ENCODE measurements at places on chromosomes 16 and 17.
A peak's percentile ranks its signal among the peaks of the same experiment; 100 is the strongest.

- DNase-seq = no peak
These were observed 215.8 kb downstream of the TANC2 start for GRCh38 chr17:63181856-63182255.

DNA sequence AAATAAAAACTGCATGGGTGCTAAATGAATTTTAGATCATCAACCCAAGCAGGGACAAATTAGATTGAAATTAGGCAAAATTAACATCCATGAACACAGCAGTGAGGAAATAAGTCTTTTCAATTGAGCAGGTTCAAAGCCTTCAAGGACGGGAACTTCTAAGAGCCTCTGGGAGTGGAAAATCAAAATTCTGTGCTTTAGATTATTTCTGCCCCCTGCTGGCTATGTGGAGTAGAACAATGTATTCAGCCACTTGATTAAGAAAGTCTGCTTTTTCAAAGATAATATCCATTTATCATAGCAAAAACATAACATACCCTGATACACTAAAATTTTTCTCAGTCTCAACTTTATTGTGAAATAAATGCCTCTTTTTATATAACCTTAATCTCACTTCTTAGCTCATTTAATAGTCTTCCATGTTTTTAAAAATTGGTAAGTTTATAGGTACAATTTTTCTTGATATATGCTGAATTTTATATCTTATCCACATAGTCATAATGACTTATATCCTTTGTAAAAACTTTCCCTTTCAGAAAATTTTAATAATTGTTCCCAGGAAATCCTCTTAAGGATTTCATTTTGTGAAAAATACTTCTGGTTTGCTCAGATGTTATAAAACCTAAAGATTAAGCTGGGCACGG, 28.1 kb upstream of the NOL11 start:
- peak; percentile 5 for DNase-seq

GRCh38 chr17:50523208-50523607, 9.3 kb upstream of the EPN3 start:
- no peak for DNase-seq

GRCh38 chr16:4207229-4207628, 34.7 kb downstream of the SRL start:
- no peak for DNase-seq

- DNase-seq = no peak
These were observed 5.3 kb upstream of the MFAP4 start for GRCh38 chr17:19392303-19392702.

DNA sequence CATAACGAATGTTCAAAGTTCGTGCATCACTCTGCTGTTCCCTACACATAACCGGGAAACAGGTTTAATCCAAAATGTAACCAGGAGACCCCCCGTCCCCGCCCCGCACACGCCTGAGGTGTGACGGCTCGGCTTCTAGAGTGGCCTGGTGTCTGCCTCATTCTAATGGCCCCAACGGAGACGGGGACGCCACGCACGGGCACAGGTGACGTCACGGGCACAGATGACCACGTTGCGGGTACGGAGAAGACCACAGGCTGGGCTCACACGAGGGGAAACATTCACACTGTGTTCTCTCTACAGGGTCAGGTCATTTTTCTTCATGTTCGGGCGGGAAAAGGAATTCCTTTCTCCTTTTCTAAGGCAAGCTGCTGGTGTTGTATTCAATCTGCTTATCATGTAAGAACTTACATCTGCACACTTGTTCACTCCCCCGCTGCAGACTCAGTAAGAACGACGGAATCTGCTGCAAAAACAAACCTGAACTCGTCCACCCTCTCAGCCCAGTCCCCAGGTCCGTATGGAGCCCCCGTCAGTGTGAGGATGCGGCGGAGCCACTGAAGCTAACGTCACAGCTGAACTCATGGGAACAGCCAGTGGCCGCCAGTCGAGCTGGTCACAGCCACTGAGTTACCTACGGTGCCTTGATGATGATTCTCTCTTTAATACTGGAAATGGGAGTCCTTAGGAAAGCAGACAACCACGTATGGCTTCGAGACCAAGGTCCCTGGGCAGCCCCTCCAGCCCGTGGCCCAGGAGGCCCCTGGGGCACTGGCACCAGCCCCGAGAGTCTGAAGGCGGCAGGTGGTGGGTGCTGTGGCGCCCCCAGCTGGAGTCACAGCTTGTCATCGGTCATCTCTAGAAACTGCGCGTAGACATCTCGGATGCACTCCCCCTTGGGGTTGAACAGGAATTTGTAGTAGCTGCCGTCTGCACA, 32.9 kb downstream of the WDR45B start:
- DNase-seq = no peak

DNA sequence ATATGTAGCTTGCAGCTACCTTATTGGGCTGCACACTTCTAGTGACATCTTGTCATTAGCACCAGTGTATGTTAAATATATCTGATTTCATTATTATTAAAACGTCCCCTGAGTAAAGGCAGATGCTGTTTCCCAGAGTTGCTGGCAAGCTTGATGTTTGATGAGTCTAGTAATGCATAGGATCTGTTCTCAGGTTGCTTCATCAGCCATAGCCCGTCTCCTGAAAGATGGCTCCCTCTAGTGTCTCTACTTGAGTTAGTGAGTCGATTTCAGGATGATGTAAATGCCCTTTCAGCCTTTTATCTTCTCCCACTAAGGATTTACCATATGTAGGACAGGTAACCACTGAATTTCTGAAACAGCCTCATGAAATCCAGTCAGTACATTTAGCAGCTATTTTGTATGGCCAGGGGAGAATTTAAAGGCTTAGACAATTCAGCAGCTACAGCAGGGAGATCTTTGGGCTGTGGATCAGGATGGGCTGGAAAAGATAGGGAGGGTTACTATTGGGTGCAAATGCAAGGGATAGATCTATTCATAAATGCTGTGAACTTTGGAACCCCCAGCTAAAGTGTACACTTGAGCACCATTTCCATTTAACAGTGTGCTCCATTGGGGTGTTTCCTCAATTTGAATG, 376.3 kb downstream of the CNTNAP4 start:
- no peak for DNase-seq

DNA sequence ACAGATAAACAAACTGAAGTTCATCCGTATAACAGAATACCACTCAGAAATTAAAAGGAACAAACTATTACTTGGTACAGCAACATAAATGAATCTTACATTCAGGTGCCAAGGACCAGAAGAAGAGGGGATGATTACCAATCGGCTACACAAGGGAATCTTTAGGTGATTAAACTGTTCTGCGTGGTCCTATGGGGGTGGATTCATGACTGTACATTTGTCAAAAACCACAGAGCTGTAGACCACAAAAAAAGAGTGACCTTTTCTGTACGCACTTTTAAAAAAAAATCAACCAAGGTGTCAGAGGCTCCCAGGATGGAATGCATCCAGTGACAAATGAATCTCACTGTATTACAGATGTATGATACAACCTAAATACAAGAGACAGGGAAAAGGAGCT, 110.8 kb downstream of the CDYL2 start:
- DNase-seq = no peak

- peak; percentile 59 for DNase-seq
These were observed 3.0 kb downstream of the PFN1 start for GRCh38 chr17:4945176-4945943.

DNA sequence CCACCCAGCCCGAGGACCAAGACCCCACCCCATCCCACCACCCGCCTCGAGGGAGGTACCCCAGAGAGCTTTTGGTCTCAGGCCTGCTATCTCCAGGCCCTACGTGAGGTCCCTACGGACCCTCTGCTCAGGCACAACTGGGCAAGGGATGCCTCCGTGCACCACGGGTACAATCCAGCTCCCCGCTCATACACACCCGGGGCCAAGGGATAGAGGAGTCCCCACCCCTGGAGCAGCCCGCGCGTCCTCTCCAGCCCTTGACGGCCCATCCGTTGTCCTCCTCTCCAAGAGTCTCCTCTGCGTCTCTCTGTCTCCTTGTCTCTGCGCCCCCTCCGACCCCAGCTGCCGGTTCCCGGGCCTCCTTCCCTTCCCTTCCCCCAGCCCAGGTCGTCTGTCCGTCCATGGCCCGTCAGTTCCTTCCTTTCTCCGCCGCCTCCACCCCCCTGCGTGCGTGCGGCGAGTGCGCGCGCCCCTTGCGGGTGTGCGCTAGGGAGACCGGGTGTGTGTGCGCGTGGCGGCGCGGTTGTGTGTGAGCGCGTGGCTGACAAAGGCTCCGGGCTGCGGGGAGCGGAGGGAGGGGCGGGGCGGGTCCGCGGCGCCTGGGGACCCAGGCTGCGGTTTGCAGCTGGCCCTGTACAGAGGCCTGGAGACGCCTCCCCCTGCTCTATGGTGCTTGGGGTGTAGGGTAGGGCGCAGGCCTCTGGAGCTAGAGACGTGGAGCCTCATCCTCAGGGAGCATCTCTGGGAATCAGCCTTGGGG, 930 bp downstream of the SPNS2 start:
- no peak for DNase-seq

DNA sequence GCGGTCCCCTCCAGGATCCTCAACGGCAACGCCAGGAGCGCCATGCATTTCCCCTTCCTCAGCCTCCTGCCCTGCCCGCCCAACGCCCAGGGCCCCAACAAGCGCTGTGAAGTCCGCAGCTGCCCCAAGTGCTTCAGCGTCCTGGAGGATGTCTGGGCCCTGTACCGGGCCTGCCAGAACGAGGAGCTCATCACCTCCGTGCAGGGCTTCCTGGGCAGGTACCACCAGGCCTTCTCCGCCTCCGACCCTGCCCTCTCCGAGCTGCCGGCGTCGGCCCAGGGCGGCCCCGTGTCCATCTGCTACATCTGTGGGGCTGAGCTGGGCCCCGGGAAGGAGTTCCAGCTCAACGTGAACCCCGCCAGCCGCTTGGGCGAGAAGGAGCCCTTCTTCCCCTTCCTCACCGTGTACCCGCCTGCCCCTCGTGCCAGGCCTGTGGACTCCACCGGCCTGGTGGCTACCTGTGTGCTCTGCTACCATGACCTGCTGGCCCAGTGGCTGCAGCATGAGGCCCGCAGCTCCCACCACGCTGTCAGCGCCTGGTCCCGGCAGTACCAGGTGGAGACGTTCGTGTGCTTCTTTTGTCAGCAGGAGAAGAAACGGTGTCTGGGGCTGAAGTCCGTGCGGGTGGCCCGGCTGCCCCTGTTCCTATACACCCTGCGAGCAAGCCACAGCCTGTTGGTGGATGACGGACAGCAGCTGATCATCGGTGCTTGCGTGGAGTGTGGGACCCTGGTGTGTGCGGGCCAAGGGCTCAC, 58.9 kb upstream of the CIBAR2 start:
- no peak for DNase-seq

DNA sequence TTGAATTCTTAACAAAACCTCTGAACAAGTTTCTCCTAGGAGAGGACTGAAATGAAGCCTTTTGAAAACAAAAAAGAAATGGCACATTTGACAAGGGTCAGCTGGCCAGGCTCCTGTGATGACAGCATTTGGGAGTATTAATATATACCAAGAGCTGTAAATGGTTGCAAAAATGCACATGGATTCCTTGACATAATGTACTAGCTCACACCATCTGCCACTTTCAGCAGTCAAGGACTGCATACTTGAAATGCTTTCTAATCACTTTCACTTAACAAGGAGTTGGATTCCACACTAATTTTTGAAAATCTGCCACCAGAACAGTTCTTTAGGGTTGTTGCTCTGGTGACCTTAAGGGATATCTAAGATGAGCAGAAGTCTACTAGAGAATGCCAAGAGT, 236.7 kb upstream of the TOX3 start:
- DNase-seq = no peak

GRCh38 chr17:2022647-2023240, 2.4 kb downstream of the RTN4RL1 start:
- no peak for DNase-seq

- no peak for DNase-seq
These were observed 6.7 kb downstream of the NLRC3 start for GRCh38 chr16:3570420-3571062.

- DNase-seq = no peak
These were observed 41.6 kb downstream of the SNX11 start for GRCh38 chr17:48148854-48149786.

DNA sequence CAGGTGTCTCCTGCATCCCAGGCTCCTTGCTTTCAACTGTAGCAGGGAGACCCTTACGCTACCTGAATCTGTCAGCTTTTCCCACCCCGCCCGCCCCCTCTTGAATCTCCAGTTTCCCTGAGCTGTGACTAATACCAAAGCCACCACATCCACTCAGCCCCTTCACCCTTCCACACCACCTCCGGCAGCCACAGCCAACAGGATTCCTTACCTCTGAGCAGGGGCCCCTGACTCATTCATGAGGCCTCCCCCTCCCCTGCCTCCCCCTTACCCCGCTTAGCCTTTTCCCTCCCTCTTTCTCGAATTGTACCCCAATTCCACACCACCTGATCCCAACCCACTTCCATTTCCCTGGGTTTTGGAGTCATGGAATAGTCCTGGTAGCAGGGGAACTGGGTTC, 2.3 kb downstream of the STX1B start:
- DNase-seq = no peak

- DNase-seq = no peak
These were observed 136.3 kb upstream of the CACNG3 start for GRCh38 chr16:24119807-24120206.

DNA sequence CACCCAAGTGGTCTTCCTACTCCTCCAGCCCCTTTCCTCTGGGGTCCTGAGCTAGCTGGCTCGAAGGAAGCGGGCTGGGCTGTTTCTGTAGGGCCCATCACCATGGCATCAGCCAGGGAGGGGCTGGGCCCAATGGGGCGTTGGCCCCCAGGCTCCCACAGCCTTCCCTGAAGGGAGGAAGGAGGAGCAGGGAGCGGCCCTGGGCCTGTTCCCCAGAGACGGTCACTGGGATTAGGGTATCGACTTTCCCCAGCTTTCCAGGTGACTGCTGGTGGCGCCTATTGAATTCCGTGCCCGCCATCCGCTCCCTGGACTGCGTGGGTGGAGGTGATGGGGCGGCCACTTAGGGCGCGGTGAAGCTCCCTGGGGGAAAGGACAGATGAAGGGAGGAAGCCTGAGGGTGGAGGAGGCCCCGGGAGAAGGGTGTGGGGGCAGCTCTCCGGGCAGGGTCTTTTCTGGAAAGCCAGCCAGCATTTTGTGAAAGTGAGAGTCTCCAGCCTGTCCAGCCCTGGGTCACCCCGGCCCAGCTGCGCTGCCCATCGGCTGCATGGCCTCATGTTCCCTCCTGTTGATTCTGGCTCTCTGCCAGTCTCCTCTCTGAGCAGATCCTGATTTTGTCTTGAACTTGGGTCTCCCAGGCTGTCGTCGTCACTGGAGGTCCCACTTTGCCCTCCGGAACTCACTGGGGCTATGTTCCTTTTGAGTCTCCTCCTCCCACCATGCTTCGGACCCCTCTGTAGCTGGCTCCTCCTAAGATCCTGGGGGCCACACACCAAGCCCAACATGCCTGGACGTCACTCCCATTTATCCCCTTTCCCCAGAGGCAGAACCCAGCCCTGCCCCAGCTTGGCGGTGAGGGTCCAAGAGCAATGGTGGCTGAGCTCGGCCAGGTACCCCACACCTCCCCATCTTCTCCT, 9.8 kb downstream of the NHERF1 start:
- no peak for DNase-seq

GRCh38 chr17:83192161-83192788, 112.9 kb downstream of the METRNL start:
- no peak for DNase-seq

DNA sequence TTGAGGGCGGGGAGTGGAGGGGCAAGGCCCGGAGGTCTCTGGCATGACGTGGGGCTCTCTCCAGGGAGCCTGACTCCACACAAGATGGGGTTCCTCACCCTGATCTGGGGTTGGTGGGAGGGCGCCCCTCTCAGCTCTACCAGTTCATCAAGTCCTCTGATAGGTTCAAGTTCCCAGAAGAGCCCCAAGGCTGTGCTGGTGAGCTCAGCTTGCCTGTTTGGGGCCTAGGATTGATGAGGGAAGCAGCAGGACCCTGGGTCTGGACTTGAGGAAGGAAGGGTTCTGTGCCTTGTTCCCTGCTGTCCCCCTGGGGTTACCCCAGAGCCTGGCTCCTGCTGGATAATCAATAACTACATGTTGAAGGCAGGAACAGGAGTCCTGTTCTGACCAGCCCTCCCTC, 3.5 kb downstream of the MGAT5B start:
- DNase-seq = no peak
